GM20000 (cell line): ENCODE measurements at places on chromosomes 2 and 18.
A peak's percentile ranks its signal among the peaks of the same experiment; 100 is the strongest.

DNA sequence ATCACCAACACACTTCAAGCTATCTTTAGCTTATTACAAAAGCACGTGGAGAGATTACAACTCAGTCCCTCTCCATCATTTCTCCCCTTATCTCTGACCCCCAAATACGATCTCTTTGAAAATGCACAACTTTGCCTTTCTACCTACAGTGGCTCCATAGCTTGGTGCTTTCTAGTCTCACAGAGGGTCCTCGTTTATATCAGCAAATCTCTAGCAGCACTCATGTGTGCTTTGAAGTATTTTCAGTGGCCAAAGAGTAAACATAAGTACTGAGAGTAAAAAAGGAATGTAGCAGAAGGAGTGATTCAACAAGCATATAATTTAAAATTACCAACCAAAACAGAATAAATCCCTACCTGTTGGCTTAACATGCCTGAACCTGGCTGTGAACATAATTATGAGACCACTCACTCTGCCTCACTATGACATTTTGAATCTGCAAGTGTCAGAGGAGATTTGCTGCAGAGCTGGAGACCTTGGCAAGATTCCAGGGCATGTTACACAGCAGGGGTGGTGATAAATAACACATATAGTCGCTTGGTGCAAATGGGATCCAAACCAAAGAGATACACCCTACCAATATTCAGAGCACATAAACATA is 54.6 kb downstream of the LAMA3 start:
- DNase-seq, result no peak

- no peak for DNase-seq
Measured at GRCh38 chr2:222920657-222921186, 59.9 kb downstream of the ACSL3 start.

DNA sequence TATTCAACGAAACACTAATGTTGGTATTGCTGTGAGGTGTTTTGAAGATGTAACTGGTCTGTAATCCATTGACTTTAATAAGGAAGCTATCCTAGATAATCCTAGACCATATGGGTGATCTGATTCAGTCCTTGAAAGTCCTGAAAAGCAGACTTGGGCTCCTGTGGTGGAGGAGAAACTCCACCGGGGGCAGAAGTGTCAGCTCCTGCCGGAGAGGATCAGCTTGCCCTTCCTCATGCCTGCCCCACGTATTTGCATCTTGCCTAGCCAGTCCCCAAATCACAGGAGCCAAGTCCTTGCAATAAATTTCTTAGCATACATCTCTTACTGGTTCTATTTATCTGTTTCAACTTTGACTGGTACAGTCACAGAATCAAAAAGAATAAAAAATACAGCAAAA is 144.2 kb upstream of the DLGAP1 start:
- DNase-seq, result no peak

- no peak for DNase-seq
Measured at GRCh38 chr2:232999354-232999753, 13.7 kb downstream of the NGEF start.

- DNase-seq, result no peak
Measured at GRCh38 chr18:78041218-78041617, 791.6 kb downstream of the GALR1 start.

- DNase-seq, result no peak
Measured at GRCh38 chr2:68196120-68196716, 38.5 kb downstream of the PNO1 start.

DNA sequence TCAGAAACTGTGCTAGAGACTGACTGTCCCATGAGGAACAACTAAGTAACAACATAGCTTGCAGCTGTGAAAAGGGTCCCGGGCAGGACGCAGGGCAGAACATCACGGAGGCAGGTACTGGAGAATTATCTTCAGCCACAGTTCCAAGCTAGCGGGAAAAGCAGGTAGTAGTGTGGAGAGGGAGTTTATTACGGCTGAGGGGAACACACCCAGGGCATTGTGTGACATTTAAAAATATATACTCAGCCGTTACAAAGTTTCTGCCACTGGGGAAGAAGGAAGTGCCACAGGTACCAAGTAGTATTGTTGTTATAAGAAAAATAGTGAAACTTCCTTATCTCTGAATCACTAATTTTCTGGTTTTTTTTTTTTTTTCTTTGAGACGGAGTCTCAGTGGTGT is 179.6 kb downstream of the LAMA1 start:
- no peak for DNase-seq

GRCh38 chr2:165886487-165887146 is 67.0 kb downstream of the TTC21B start:
- no peak for DNase-seq

DNA sequence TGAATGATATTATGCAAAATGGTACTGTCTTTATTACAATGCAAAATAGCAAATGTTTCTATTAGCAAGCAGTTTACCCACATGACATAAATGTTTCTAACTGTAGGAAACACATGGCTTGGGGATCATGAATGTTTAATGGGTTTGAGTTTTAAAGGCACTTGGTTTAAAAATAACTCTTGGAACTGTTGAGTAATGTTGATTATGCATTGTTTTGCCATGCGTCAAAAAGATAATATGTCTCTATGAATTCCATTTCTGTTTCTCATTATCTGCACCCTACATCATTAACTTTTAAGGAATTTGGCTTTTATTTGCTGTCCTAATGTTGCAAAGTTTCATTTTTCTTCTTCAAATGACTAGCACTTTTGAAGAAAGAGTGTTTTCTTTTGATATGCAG is 1355.5 kb downstream of the SUCLG1 start:
- DNase-seq, result no peak

- DNase-seq, result no peak
Measured at GRCh38 chr2:52429740-52430139, 1337.9 kb upstream of the CHAC2 start.

- DNase-seq, result peak; percentile 66
Measured at GRCh38 chr2:218648088-218648786, 11.2 kb downstream of the ZNF142 start.

GRCh38 chr2:148533004-148533403 is 111.5 kb upstream of the EPC2 start:
- no peak for DNase-seq

- no peak for DNase-seq
Measured at GRCh38 chr2:188330316-188331053, 38.8 kb downstream of the GULP1 start.

DNA sequence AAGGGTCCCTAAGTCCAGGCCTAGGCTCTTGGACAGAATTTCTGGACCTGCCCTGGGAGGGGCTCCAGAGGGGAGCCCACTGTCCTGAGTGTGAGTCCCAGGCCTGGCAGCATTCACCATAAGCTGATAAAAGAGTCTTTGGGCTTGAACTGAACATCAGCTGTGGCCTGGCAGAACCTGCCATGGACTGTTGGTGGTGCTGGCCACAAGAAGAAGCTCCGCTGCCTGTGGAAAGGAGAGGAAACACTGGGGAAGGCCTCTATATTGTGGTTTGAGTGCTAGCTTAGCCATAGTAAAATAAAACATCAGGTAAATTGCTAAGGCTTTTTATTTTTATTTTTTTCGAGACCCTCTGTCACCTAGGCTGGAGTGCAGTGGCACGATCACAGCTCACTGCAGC is 20.9 kb upstream of the BAZ2B start:
- no peak for DNase-seq

DNA sequence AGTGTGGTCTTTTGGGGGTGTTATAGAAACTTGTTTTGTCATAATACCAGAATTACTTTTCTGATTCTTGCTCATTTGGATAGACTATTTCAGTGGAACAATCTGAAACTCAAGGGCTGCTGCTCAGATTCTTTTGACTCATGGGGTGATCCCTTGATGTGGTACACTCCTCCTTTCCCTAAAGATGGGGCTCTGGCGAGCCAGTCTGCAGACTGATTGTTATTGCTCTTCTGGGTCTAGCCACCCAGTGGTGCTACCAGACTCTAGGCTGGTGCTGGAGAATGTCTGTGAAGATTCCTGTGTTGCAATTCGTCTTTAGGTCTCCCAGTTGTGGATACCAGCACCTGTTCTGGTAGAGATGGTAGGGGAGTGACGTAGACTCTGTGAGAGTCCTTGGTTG is 4.2 kb upstream of the MARS2 start:
- no peak for DNase-seq

- DNase-seq, result no peak
Measured at GRCh38 chr2:26429779-26430578, 28.3 kb downstream of the DRC1 start.

DNA sequence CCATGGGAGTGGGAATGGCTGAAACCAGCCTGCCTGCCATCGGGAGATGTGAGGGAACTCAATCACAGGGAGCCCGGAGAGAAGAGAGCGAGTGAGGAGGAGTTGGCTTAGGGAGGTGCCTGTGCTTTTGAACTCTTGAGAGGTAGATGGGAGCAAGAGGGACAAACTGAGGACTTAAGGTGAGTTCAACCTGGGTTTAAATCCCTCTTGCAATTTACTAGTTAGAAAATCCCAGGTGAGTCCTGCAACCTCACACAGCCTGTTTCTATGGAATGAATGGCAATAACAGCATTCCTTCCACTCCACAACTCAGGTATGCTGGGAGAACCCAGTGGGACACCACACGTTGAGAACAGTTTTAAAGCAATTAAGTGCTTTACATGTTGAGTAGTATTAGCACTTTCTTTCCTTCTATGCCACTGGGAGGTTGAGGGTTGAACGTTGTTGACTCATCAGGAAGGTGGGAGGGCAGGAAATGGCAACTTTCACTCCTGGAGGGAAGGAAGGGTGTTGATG is 57.3 kb downstream of the VIT start:
- no peak for DNase-seq

DNA sequence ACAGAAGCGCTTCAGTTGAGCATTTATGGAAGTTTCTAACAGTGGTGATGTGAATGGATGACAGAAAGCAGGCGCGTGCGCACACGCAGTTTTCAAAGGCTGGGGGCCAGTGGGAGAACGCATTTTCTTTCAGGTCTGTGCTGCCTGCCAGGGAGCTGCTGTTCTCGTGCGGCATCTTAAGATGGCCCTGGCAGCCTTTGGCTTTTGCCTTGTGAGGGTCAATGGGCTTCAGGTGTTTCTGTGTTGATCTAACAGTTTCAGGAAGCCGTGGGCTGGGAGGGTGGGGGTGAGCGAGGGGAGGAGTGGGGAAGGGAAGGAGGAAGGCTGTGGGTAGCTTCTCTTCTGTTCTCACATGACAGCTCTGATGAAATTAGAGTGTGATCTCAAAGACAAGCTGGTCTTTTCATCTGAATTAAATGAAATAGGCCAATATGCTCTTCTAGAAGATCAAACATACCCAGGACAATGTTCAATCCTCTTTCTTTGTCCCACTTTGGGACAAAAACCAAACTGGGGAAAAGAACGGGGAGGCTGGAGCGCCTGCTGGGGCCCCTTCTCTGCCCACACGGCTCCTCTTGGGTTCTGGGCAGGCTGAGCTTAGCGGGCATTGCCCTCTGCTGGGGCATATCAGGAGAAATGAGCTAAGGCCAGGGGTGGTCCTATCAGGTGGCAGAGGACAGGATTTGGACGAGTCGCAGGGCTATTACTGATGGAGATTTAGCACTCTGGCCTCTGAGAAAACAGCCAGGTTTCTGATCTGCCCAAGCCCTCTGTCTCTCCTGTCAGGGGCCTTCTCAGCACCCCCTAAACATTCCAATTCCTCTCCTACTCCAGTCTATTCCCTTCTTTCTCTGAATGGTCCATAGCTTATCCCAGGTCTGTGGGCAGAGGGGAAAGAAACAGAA is 126.2 kb upstream of the LGALSL start:
- peak; percentile 36 for DNase-seq

GRCh38 chr2:176552501-176553135 is 283.4 kb downstream of the MTX2 start:
- no peak for DNase-seq

DNA sequence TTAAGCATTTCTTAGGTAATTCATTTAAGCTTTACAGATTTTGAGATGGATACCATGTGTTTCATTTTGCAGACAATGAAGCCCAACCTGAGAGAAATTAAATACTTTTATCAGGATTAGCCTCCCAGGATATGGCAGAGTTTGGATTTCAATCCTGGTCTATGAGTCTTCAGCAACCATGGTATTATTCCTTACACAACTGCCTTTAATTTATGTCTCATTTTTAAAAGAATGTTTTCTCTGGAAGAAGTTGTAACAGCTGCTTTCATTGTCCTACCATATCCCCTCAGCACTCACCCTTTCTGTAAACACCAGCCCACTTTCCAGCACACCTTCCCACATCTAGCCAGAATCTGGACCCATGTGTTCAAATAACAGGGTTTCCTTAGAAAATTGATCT is 863.7 kb upstream of the VRK2 start:
- no peak for DNase-seq

GRCh38 chr2:224427471-224427870 is 25.6 kb upstream of the FAM124B start:
- no peak for DNase-seq

- no peak for DNase-seq
Measured at GRCh38 chr2:86211033-86211795, 12.0 kb downstream of the MRPL35 start.

DNA sequence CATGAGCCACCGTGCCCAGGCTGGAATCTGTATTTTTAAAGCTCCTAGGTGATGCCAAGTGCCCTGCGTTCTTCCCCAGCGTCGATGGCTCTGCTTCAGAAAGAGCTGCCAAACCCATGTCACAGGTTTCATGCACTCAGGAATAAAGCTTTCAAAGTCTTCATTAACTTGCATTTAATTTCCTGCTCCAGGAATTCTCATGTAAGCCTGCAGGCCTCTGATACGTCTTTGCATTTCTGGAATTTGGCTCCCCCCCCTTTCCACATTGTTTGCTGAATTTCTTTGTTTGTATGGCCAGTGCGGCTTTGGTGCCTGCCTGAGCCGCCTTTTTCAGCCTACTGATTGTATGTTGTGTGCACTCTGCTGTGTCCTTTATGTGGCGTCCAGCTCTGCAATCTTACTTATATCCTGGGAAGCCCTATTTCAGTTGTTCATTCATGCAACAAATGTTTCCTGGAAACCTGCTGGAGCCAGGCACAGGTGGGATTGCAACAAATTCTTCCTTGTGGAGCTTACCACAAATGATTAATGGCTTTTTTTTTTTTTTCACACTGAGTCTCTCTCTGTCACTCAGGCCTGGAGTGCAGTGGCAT is 17.9 kb upstream of the OTOF start:
- no peak for DNase-seq

DNA sequence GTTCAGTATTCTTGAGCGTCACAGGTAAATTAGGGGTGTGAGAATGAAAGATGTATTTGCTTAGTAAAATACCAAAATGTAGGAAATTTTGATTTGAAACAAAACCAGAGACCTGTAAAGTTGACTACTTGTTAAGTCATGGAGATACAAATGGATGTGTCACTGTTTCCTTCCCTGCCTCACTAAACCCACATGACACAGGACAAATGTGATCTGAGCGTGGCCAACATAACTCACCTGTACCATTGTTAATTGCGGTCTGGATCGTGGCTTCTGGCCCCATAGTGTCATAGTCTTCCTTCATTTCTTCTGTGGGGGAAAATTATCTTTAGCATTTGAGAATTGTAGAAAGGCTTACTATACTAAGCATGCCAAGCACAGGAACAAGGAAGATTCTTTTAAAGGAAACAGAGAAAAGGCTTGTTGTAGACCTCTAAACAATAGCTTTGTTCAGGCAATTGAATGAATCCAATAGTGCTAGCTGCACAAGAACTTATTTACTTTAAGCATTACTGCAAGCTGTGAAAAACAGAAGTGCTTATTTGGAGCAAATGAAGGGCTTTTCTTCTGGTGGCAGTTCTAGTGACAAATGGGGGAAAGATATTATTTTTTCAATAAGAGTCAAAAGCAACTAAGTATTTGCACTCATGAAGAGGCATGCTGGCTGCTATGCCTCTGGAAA is 95.2 kb downstream of the ZEB2 start:
- no peak for DNase-seq

GRCh38 chr2:10056439-10056838 is 13.1 kb downstream of the KLF11 start:
- DNase-seq, result no peak

- no peak for DNase-seq
Measured at GRCh38 chr2:140079038-140079437, 1298.8 kb upstream of the NXPH2 start.
